ENCODE measurements at places on chromosomes 2 and 18.

DNA sequence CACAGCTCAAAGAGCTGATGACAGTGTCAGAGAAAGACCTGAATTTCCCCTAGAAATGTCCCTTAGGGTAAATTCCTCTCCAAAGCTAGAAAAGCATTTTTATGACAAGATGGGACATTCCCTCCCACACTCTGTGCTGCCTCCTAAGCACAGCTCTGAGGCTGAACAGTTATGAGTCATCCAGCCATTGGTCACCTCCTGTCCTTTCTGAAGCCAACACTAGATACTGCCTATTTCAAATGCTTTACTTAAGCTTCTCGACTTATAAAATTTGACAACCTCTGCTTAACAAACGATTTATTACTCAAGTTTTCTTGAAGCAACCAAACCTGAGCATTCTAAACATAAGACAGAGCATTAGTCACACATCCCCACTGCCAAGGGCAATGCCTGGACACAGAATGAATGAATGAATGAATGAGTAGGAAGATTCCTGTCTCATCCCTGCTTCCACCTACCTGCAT lies 35.4 kb downstream of the B4GALT6 start:
- DNase-seq, result no peak

DNA sequence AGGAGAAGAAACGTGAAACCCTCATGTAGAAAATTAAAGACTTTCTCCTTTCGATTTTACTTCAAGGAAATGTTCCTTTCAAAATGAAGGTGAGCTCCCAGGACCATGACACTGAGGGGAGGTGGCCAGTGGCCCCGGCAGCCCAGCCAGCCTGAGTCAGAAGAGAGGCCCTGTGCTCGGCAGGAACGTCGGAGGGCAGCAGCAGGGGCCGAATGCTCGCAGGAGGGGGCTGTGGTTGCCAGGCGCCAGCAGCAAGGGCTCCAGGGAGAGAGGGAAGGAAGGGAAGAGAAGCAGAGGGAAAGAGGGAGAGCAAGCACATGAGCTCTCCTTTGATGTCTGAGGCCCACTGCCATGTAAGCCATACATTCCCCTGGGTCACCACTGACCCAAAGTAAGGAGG lies 73.3 kb upstream of the ACKR3 start:
- no peak for DNase-seq

DNA sequence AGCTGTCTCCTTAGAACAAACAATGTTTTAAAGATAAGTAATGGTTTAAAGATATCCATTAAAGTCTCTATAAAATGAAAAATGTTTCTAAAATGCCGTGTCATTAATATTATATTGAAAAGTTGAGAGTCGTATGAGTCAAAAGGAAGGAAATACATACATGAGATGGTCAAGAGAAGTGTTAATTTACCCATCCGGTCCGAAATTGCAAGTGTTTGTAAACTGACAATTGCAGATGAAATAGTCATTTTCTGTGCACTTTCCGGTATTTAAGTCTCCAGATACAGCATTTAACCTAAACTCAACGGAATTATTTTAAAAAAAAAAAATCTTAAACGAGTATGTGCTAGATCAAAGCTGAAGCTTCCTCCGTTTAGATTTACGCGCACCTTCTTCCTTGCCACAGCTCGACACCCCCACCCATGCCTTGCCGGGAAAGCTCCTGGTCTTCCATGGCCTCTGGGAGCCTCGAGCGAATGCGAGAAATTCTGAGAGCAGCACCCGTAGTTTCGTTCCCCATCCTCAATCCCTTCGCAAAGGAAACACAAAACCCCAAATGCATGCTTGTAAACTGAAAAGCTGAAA lies 1.8 kb downstream of the DSC3 start:
- no peak for DNase-seq

DNA sequence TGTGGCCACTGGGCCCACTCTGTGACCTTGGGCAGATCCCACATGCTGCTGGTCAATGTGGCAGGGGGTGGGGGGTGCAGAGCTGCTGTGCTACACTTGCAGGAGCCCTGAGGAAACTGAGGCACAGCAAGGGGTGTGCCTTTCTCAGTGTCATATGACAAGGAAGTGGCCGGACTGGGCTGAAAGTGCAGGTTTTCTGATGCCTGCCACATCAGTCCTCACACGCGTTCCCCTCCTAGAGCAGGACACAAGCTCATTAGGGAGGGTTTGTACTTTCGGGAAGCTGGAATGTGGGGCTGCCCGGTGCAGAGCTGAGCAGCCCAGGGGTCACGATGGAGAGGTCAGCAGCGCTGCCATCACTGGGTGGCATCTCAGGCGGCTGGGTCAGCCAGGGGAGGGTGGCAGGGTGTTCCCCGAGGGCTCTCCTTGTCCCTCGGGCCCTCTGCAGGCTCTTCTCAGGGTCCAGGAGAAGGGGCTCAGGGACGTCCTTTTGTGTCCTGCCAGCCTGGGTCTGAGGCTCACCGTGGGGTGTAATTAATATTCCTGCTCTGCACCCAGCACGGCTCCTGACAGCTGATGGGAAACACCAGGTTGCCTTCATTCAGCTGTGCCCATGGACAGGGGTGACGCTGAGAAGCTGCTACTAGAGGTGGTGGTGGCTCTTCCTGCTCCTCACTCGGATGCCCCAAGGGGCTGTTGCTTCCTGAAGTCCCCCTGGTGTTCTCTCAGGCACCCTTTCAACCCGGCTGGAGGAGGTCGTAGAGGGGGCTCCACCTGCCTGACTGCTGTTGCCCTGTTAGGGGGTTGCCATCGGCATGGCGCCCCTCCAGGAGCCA lies 62.1 kb upstream of the HDAC4 start:
- no peak for DNase-seq

DNA sequence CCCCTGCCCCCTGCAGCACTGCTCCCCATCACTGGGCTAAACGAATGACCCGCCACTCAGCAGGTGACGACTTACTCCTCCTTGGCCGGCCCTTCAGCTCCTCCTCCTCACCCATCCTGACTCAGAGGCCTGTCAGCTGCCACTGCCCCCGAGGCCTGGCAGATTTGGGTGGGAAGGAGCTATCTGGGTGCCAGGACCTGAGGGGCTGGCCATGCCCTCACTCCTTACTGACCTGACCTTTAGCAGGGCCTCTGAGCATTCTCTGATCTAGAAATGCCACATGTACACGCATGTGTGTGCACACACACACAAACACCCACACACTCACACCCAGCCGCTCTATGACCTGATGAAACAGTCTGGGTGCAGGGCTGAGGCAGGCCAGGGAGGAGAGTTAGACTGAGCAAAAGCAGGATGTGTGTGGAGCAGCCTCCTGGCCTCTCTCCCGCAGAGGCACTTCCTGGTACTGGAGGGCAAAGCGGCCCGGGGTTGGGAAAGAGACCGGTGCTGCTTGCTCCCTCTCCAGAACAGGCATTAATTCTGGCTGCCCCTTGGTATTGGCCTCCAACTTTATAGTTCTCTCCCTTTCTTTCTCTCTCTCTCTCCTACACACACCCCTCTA lies 68.0 kb downstream of the ZFP36L2 start:
- no peak for DNase-seq
